Immature natural killer cell (primary cell): ENCODE measurements at places on chromosomes 3 and 15. TPM values are rescaled to one million over a fixed set of nuclear protein-coding genes. Genes with fewer than 3 reads are reported as not detected.

RBM5 gene
- polyA plus RNA-seq: 21.4 TPM

GRCh38 chr3:192223815-192224214, 503.5 kb downstream of the FGF12 start:
- H3K4me3 ChIP-seq: no peak overlapping the region
- no peaks in the 10 kb centered on the region for H3K4me1 ChIP-seq
- H3K27me3 ChIP-seq: no peaks in the 10 kb centered on the region

GRCh38 chr15:40472171-40472727, 1.5 kb downstream of the CHST14 start:
- peak overlapping the region; percentile 93 for H3K4me3 ChIP-seq
- H3K36me3 ChIP-seq: no peaks in the 10 kb centered on the region
- peaks cover 18% of the 10 kb centered on the region for H3K4me1 ChIP-seq

PLIN1 gene
- polyA plus RNA-seq: not detected

- H3K4me3 ChIP-seq: no peak overlapping the region
- H3K27ac ChIP-seq: no peak overlapping the region
- no peak for DNase-seq
- no peaks in the 10 kb centered on the region for H3K36me3 ChIP-seq
These were observed 84.7 kb downstream of the AGBL1 start for GRCh38 chr15:86164232-86164898.

DNA sequence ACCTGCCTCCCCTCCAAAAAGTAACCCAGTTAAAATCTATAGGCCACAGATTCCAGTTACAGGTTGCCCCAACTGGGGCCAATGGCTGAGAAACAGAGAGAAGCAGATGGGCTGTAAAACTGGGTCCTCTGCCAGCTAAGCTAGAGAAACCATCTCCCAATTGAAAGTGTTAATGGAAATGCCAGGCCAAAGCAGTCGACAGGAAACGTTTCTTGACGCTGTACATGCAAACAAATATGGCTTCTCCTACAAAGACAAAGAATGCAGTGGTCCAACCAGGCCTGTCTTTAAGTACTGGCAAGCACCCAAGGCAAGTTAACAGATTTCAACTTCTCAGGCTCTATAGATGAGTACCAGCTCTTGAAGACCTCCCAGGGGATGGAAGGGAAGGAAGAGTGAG, 71.3 kb downstream of the MAGI1 start:
- no peaks in the 10 kb centered on the region for H3K36me3 ChIP-seq
- H3K4me3 ChIP-seq: no peak overlapping the region

PEX5L gene
- not detected for polyA plus RNA-seq

SPRED1 gene
- not detected for polyA plus RNA-seq

DNA sequence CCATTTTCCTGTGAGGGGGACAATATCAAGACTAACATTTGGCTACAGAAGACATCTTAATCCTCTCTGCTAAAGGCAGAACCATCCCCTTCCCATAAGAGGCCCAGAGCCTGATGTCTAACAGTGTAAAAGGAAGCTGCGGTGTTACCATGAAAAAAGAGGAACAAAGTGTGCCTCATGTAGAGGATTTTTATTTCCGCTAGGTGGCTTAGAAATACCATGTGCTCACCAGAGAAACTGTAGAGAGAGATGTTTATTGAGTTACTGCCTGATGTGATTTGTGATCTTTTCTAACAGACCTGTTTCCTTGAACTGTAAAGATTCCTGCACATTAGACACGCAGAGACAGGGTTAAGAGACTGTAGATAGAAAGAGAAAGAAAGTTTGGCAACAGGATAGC, 22.0 kb downstream of the OR5H15 start:
- H3K4me1 ChIP-seq: no peaks in the 10 kb centered on the region
- no peak for DNase-seq
- H3K36me3 ChIP-seq: no peaks in the 10 kb centered on the region
- no peak overlapping the region for H3K27ac ChIP-seq

DNA sequence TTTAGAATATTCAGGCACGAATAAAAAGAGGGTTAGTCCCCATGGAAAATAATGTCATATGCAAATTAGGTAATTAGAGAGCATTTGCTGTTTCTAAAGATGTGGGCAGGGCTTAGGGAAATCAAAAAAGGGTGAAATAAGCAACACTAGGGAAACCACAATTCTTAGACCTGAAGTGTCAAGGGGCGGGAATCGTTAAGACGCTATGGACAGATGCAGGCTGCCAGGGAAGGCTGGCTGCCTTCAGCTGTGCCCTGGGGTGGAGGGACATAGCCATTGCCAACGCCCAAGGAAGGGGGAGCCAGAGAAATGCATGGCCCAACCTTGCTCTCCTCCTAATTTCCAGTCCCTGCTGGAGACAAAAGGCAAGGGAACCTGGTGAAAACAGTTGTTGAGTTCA, 141.7 kb upstream of the PROK2 start:
- H3K4me1 ChIP-seq: no peaks in the 10 kb centered on the region
- no peaks in the 10 kb centered on the region for H3K36me3 ChIP-seq
- H3K27me3 ChIP-seq: no peaks in the 10 kb centered on the region
- no peak for DNase-seq
- H3K27ac ChIP-seq: no peak overlapping the region

AVEN gene
- 7.6 TPM for polyA plus RNA-seq

DNA sequence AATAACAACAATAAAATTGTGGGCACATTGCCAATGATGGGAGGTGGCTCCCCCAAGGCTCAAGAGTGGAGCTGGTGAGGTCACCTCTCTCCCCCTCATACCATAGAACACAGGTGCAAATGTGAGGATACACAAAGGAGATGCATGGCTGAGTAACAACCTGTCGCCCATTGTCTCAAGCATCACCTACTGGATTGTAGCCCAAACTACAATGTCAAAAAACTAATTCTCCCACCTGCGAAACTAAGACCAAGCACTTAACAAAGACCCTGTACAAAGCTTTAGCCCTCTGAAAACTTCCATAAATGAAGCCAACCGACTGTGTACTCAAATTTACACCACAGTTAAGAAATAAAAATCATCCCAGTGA, 50.4 kb upstream of the IGSF11 start:
- peaks cover 6% of the 10 kb centered on the region for H3K27me3 ChIP-seq
- H3K27ac ChIP-seq: no peak overlapping the region
- no peak for DNase-seq
- H3K4me3 ChIP-seq: no peak overlapping the region
- H3K4me1 ChIP-seq: no peaks in the 10 kb centered on the region

ZKSCAN7 gene
- 0.88 TPM for polyA plus RNA-seq

SLC2A2 gene
- polyA plus RNA-seq: not detected

GRCh38 chr3:144085964-144086363, 114.3 kb downstream of the DIPK2A start:
- H3K36me3 ChIP-seq: no peaks in the 10 kb centered on the region
- no peak overlapping the region for H3K27ac ChIP-seq
- no peaks in the 10 kb centered on the region for H3K4me1 ChIP-seq

DNA sequence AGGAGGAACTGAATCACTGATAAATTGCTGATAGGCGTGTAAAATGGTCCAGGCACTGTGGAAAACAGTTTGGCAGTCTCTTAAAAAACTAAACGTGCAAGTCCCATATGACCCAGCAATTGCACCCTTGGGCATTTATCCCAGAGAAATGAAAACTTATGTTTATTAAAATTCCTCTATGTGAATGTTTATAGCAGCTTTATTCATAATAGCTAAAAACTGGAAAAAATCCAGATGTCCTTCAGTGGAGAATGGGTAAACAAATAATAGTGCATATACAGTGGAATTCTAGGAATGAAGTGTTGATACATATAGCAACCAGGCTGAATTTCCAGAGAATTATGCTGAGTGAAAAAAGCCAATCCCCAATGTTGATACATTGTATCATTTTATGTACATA, 482.2 kb upstream of the PDZRN3 start:
- H3K4me1 ChIP-seq: no peaks in the 10 kb centered on the region
- H3K27ac ChIP-seq: no peak overlapping the region
- DNase-seq: no peak
- no peaks in the 10 kb centered on the region for H3K36me3 ChIP-seq
- H3K4me3 ChIP-seq: no peak overlapping the region
- no peaks in the 10 kb centered on the region for H3K27me3 ChIP-seq

GRCh38 chr15:73391128-73391872, 22.5 kb upstream of the HCN4 start:
- H3K27ac ChIP-seq: no peak overlapping the region
- no peak overlapping the region for H3K4me3 ChIP-seq
- no peak for DNase-seq

- H3K36me3 ChIP-seq: peaks cover 8% of the 10 kb centered on the region
- peaks cover 3% of the 10 kb centered on the region for H3K27me3 ChIP-seq
- no peak overlapping the region for H3K4me3 ChIP-seq
- no peak overlapping the region for H3K27ac ChIP-seq
These were observed 10.7 kb downstream of the ZXDC start for GRCh38 chr3:126464997-126465396.

DNA sequence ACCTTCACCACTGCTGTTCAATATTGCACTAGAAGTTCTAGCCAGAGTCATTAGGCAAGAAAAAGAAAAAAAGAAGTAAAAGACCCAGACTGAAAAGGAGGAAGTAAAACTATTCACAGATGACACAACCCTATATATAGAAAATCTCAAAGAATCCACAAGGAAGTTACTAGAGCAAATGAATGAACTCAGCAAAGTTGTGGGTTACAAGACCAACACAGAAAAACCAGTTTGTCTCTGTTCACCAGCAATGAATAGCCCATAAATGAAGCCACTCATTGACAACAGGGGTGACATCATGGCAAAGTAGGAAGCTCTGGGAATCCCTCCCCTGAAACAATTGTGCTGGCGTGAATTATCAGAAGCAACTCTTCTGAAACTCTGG, 4.6 kb downstream of the CFAP100 start:
- H3K4me3 ChIP-seq: no peak overlapping the region
- no peaks in the 10 kb centered on the region for H3K4me1 ChIP-seq
- no peak for DNase-seq
- H3K27ac ChIP-seq: no peak overlapping the region
- peaks cover 7% of the 10 kb centered on the region for H3K27me3 ChIP-seq
- no peaks in the 10 kb centered on the region for H3K36me3 ChIP-seq

DNA sequence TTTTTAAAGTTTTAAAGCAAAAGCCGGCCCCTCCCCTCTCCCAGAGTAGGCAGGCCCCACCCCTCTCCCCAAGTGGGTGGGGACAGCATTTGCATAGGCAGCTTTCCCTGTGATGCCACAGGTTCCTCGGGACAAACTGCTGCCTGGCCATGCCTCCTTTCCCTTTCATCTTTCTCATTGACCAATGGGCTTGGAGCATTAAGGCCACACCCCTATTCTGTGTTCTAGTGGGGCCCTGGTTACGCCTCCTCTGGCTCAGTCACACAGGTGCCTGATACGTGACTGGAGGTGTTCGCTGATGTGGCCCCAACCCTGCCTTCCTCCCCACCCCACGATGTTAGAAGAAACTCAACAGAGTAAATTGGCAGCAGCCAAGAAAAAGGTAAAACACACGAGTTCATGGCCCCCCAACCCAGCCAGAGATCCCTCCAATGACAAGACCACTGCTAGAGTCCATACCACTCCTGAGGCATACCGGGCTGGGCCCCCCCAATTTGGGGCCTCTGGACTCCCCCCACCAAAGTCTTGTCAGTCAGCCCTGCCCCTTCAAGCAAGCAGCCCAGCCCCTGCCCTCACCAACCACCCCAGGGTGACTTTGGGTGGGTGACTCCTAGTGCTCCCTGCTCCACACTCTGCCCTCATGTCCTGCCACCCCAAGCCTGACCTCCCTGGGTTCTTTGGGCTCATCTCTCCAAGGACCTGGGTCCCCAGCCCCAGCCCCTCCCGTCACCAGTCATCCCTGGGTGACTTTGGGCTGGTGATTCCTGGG, 62.8 kb upstream of the CSPG4 start:
- H3K36me3 ChIP-seq: no peaks in the 10 kb centered on the region
- DNase-seq: no peak
- H3K27me3 ChIP-seq: peaks cover 17% of the 10 kb centered on the region
- H3K4me3 ChIP-seq: no peak overlapping the region
- H3K4me1 ChIP-seq: no peaks in the 10 kb centered on the region

- no peak overlapping the region for H3K27ac ChIP-seq
- H3K36me3 ChIP-seq: no peaks in the 10 kb centered on the region
- H3K4me3 ChIP-seq: no peak overlapping the region
- no peak for DNase-seq
These were observed 118.8 kb downstream of the CLSTN2 start for GRCh38 chr3:140053794-140054193.

ASTE1 gene
- polyA plus RNA-seq: 15.9 TPM

- peaks cover 4% of the 10 kb centered on the region for H3K27me3 ChIP-seq
- H3K4me1 ChIP-seq: no peaks in the 10 kb centered on the region
- no peaks in the 10 kb centered on the region for H3K36me3 ChIP-seq
- H3K27ac ChIP-seq: no peak overlapping the region
These were observed 178.8 kb downstream of the ABHD5 start for GRCh38 chr3:43869491-43869890.

DNA sequence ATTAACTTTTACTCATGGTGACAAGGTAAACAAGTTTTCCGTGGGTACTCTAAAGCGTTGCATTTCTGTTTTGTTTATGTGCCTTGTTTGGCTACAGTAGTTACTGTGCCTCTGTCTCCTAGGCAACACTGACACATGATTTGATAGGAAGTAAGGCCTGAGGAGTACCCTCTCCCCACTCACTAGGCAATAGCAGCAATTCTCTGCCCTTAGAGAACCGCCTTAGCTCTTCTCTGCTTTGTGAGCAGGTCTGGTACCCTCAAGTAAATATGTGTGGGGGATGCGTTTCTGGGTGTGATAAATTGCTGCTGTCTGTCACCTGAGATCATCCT, at the start of gene IL5RA:
IL5RA (minus strand) TSS at position 76 of the 332 bp plus-strand sequence. CDS start 5,390 bp downstream, outside the sequence.
- no peak within 1 kb of the TSS for H3K4me3 ChIP-seq
- no peaks in the 10 kb centered on the region for H3K36me3 ChIP-seq
- H3K27me3 ChIP-seq: peaks cover 6% of the 10 kb centered on the region
- peak; percentile 73 for DNase-seq
- no peak within 1 kb of the TSS for H3K27ac ChIP-seq

NPTN gene
- polyA plus RNA-seq: 41.6 TPM

DNA sequence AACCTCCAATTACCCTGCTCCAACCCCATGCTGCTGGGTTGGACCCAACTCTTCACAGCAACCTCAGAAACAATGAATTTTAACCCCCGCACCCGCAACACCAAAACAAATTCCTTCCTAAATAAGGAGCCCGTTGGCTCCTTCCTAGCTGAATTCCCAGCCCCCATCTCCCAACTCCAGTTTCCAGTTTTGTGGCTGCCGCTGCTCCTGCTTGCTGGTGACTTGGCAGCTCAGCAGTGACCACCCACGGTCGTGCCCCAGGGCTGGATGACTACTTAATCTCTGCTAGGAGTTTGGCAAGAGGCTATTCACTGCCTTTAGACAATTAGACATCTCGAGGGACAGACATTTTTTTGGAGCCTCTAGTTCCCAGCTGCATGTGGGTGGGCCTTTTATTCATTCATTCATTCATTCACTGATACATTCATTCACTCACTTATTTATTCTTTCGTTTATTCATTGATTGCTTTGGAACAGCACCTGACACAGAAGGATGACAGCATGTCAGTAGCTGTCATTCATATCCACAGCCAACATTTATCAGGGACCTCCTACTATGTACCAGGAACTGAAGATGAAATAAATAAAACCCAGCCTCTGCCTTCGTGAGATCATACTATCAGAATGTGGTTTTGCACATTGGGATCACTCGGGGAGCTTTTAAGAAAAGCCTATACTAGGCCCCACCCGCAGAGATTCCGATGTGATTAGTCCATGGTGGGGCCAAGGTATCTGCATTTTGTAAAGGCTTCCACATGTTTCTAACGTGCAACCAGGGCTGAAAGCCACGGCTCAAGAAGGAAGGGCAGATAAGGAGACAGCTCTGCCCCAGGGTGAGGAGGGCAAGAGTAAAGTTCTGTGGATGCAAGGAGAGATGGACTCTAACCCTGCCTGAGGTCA, 256.5 kb downstream of the SHQ1 start:
- no peaks in the 10 kb centered on the region for H3K27me3 ChIP-seq
- H3K4me3 ChIP-seq: no peak overlapping the region
- no peaks in the 10 kb centered on the region for H3K36me3 ChIP-seq
- DNase-seq: no peak
- no peaks in the 10 kb centered on the region for H3K4me1 ChIP-seq

WDR72 gene
- polyA plus RNA-seq: 0.11 TPM
